ENCODE measurements at places on chromosomes 2 and 18. TPM values are rescaled to one million over a fixed set of nuclear protein-coding genes. Genes with fewer than 3 reads are reported as not detected.

DNA sequence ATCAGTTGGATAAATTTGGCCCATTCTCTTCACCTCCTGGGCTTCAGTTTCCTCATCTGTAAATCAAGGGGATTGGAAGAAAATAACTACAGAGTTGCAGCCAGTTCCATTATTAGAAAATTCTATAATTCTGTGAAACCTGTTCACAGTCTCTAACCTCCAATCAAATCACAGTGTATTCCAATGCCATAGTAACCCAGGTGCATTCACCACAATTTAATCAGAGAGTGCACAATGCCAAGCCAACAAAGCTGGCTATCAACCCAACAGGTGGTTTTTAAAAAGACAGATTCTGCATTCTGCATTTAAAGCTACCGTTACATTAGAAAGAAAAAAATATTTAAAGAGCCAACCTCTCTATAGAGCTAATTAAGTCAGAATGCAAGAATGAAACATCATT, 308.6 kb downstream of the RNF144A start:
- no peak for DNase-seq

GRCh38 chr2:202054679-202055078, 18.4 kb upstream of the KIAA2012 start:
- no peak for DNase-seq

DNA sequence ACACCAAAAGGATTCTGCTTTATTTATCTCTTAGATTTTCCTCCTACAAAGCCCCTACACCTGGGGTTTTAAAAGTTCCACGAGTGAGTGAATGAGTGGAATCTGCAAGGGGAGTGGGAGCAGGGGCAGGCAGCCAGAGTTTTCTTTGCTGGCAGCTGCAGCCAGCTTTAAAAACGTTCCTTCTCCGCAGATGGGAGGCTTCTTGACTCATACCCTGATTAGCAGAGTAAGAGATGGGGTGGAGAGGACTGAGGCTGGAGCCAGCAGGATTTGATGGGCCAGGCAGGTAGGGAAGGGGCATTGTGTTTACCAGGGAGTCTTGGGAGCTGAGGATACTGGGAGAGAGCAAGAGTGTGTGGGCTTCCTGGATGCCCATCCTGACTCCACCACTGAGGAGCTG, 99.6 kb upstream of the TNP1 start:
- DNase-seq: no peak

DNA sequence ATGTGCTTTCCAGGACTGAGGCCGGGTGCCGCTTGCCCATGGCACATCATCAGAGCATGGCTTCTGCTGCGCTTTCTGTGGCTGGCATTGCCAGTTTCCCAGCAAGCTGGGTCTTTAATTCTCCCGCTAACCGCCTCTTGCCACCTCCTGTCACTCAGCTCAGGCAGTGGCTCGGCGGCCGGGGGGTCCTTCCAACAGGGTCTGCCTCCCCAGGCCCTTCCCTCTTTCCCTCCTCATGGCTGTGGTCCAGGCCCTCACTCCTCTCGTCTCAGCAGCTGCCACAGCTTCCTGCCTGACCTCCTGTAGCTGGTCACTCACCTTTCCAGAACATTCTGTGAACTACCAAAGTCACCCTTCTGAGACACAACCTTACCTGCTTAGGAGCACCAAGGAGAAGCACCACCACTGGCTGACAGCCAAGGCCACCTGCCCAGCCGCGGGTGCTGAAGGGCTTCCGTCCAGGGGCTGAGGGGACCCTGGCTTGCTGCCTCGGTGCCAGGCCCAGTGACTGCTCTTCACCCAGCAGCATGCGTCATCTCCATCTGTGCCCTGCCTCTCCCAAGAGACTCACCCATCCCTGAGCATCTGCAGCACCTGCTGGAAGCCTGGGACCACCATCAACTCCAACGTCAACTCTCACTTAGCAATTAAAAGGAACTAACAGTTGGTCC, 22.6 kb downstream of the CHMP1B start:
- DNase-seq: no peak

GRCh38 chr2:201049455-201049854, 22.0 kb downstream of the HYCC2 start:
- no peak for DNase-seq

- no peak for DNase-seq
These were observed 15.2 kb downstream of the GNLY start for GRCh38 chr2:85709401-85709811.

- no peak for DNase-seq
These were observed 97.3 kb upstream of the DCC start for GRCh38 chr18:52242711-52243110.

DNA sequence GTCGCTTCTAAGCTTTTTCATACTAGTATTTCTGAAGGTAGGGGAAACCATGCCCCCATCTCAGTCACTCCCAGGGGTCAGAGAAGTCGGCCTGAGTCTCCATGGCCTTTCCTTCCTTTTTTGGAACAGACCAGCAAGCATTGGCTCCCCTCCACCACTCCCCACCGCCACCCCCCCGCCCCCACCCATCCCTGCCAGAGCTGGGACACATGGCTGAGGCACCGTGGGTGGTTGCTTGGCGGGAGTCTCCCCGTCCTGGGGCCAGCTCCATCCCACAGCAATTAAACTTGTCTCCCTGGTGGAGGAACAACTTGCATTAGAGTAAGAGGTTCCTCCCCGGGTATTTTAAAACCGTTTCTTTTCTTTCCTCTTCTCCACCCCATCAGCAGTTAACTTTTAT, 100.8 kb upstream of the TFPI start:
- DNase-seq: no peak

DNA sequence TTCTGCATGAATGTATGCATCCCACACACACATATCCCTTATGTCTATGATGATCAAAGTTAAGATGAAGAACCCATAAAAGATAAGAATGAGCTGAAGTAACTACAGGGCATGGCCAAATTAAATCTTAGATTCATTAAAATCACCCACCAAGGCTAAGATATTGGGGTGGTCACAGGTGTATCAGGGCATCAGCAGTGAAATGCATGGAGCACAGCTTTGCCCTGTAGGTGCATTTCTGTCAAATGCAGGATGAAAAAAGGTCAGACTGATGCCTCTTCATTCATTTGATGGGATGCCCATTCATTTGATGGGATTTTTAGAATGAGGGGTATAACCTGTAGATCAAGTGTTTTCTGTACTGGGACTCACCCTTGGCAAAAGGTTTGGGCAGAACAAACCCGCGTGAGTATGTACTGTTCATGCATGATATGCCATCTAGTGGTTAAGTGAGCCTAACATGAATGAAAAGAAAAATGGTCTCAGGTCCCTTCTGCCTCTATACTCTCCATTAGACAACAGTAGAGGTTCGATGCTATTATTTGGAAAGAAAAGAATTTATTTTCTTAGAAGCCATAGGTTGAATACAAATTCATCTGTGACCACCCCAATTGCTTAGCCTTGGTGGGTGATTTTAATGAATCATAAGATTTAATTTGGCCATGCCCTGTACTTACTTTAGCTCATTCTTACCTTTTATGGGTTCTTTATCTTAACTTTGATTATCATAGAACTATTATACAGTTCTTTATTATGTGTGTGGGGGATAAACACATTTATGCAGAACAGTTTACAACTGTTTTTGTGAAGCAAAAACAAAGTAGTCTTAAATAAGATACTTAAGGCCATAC, 43.2 kb upstream of the NOSTRIN start:
- peak; percentile 44 for DNase-seq

- no peak for DNase-seq
These were observed 156.2 kb downstream of the SH3RF3 start for GRCh38 chr2:109285244-109285651.

- DNase-seq: no peak
These were observed 162.6 kb upstream of the FN1 start for GRCh38 chr2:215598376-215598975.

- peak; percentile 60 for DNase-seq
These were observed 142.2 kb downstream of the EPHA4 start for GRCh38 chr2:221429741-221430491.

DNA sequence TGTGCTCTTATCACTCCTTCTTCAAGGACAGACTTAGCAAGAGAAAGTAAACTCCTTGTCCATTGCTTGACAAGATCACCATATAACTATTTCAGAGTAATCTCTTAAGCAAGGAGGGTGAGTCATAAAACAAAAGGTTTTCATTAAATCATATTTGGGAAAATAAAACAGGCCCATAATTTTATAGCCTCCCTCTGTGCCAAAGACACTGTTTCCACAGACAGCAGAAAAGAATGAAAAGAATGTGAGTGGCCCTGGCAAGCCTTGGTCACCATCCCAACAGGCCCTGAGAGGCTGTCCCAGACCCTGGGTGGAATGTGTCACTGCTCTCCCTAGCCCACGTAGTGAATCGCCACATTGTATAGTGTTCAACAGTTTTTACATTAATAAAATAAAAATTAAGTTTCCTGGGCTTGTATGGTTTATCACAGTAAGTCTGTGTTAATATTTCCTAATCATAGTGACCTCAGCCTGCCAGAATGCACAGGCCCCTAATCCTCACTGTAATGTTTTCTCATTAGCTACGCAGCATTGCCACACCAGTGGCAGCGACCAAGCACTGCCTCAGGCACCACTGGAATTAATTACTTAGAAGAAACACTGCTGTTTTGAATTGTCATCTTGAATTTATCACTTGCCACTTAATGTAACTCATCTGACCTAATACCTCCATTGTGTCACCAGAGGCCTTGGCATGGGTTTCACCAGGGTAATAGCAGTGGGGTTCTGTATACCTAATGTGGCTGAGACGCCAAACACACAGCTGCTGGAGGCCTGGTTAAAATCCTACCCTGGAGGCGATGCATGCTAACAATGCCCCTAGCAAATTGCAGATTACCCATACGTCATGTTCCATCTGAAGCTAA, 401.9 kb downstream of the LNPK start:
- peak; percentile 12 for DNase-seq

DNA sequence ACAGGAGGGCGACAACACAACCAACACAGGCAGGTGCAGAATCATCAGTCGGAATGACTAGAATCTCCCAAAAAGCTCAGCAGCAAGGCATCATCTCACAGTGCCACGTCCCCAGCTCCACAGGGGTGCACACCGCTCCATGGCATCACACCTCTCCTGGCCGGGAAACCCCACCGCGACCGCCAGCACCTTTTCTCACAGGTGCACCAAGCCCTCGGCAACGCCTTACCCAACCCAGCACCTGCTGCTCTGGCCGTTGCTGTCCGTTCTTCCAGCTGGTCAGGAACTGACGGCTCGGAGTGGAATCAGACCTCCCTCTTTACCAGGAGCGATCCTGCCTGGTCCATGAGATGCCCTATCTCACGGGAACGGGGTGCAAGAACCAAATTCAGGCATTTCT, 61.3 kb downstream of the ZNF516 start:
- DNase-seq: no peak

- no peak for DNase-seq
These were observed 190.0 kb upstream of the SRD5A2 start for GRCh38 chr2:31770741-31771140.

DNA sequence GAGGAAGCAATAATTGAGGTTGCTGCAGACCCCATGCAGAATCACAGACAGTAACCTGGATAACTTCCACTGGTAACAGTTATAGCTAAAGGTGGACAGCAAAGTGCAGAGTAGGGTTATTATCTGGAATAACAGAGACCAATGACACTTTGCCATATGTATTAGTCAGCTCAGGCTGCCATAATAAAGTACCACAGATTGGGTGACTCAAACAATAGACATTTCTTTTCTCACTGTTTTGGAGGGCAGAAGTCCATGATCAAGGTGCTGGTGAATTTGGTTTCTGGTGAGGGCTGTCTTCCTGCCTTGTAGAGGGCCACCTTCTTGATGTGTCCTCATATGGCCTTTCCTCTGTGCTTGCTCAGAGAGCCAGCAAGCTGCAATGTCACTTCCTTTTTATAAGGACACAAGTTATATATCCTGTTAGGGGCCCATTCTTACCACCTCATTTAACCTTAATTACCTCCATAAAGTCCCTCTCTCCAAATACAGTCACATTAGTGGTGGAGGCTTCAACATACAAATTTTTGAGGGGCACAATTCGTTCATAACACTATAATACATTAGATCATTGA, 191.0 kb upstream of the LRP1B start:
- DNase-seq: no peak

- DNase-seq: no peak
These were observed 504.2 kb downstream of the ZEB2 start for GRCh38 chr2:144015655-144016245.

- no peak for DNase-seq
These were observed 3.6 kb downstream of the TEX51 start for GRCh38 chr2:126902152-126902835.

The KATNAL2 gene
- total RNA-seq: 12.2 TPM

The NEU4 gene
- total RNA-seq: not detected

The IMPACT gene
- 20.1 TPM for total RNA-seq

The MARCHF4 gene
- 0.52 TPM for total RNA-seq

The G6PC2 gene
- 21.3 TPM for total RNA-seq

The TMEM185B gene
- 18.7 TPM for total RNA-seq

The E2F6 gene
- 9.2 TPM for total RNA-seq

Data from body of pancreas (tissue), 4 donors.